ENCODE measurements at places on chromosomes 16 and 17.

GRCh38 chr16:50400312-50400966, 31.7 kb upstream of the BRD7 start:
- DNase-seq, result no peak

GRCh38 chr17:29032857-29033197, 10.1 kb upstream of the PIPOX start:
- no peak for DNase-seq

GRCh38 chr16:66493490-66494401, 56.2 kb downstream of the TK2 start:
- DNase-seq, result no peak

GRCh38 chr17:68539548-68540467, 27.6 kb downstream of the PRKAR1A start:
- DNase-seq, result no peak

- no peak for DNase-seq
Measured at GRCh38 chr17:79942591-79943346, 92.9 kb downstream of the TBC1D16 start.

DNA sequence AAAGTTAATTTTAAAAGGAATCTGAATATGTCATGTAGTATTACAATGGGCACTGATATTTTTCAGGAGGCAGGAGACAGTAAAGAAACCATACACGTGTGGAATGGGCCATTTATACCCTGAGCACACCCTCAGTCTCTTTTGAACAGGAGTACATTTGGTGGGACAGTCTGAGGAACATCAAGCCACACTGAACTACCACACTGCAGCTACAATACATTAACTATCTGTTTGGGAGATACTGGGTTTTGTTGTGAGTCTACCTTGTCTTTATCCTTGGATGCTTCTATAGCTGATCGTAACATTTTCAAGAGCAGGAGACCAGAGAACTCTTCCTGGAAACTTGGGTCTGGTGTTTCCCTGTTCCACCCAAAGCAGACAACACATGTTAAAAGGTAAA, 31.7 kb downstream of the HEATR6 start:
- DNase-seq, result no peak

DNA sequence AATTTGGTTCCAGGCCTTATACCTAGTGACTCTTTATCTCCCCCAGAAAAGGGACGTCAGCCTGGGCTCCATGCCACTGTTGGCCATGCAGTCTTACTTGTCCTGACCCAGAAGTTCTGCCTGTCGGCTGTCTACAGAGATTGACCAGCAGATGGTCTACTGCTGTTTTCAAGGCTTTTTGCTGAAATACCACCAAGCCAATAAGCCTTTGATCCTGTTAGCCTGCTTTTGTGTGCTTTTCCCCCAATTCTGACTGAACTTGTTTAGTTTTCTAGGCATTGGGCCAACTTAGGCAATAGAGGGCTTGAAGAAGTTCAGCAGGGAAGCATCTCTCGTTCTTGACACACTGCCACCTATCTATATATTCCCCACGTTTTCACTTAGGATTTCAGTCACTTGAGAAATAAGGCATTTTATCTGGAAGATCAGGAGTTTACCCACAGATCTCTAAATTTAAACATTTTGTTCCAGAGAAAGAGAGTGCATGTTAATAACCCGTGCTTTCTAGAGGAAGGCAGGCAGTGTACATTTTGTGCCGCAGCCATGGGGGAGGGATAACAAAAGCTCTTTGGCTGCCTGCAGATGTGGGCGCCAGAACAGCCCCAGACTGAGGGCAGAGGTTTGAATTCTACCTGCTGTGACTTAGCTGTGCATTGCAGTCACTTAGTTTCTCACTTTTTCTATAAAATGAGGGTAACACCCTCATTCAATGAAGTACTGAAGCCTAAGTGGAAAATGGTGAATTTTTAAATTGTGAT, 12.3 kb upstream of the CARMIL2 start:
- no peak for DNase-seq

GRCh38 chr17:56896217-56896967, 17.5 kb downstream of the TRIM25 start:
- no peak for DNase-seq

GRCh38 chr17:19327031-19327783, 35.3 kb downstream of the B9D1 start:
- no peak for DNase-seq

- DNase-seq, result no peak
Measured at GRCh38 chr16:3669082-3669481, 14.6 kb downstream of the DNASE1 start.
